ENCODE measurements at places on chromosomes 6 and 20.

DNA sequence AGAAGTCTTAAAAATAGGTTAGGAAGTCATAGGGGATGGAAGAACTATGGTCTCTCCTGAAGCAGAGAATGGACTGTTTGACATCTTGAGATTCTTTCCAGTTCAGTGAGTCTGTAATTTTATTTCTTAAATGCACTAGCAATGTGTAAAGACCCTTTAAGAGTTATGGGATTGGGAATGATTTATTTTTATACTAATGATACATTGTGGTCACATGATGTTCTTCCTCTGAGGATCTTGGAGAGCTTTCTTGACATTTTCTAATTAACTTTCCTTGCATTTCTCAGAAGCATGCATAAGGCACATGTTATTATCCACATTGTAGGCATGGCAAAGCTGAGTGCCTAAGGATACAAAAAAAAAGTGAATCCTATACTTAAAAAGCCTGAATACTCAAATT lies 507.6 kb upstream of the NRSN1 start:
- DNase-seq, result no peak

GRCh38 chr20:4108495-4109306 lies 93.3 kb upstream of the RNF24 start:
- DNase-seq, result peak; percentile 37

- DNase-seq, result no peak
Observed at GRCh38 chr6:37624606-37625574, 72.8 kb downstream of the MDGA1 start.

DNA sequence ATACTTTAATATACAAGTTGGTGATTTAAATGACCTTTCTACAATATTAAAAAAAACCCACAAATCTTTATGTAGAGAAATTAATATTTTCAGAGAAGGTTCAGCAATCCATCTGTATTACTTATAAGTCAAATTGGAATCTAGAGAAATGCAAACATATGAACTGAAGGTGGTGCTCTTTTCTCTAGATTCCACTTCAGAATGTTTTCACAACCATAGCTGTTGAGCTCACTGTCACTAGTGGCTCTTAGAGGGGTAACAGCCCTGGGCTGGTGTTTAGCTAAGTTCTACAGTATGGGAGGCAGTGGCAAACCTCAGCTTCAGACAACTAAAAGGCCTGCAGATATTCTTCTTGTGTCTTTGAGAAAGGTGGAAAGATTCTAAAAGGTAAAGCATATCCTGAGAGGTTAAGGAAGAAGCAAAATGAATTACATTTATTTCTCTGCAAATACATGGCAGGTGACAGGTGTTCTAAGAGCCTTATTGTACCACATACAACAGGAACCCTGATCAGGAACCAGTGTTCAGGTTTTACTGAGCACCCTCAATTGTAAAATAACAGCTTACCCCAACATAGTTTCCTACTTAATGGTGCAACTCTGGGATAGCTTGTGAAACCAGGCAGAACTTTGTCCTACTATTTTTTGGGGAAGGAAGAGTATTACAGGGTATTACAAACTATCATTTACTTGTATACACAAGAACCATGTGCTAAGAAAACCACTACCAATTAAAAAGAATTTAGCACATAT lies 56.6 kb upstream of the SAMHD1 start:
- no peak for DNase-seq

DNA sequence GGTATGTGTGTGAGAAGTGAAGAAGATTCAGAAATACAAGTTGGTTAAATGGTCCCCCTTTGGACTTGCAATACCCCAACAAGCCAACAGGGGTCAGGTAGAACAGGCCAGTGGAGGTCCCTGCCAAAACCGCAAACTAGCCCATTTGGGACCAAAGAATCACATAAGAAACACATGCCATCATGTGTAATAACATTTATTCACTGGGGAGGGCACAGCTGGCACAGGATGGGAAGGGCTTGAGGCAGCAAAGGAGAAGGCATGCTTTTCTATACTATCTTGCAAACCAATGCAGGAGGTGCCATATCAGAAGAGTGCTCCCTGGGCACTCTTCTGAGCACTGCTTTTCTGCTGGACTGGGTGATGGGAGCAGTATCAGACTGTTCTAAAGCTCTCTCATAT lies 116.1 kb upstream of the TRAF3IP2 start:
- DNase-seq, result peak; percentile 17
